ENCODE measurements at places on chromosomes 4 and X.

DNA sequence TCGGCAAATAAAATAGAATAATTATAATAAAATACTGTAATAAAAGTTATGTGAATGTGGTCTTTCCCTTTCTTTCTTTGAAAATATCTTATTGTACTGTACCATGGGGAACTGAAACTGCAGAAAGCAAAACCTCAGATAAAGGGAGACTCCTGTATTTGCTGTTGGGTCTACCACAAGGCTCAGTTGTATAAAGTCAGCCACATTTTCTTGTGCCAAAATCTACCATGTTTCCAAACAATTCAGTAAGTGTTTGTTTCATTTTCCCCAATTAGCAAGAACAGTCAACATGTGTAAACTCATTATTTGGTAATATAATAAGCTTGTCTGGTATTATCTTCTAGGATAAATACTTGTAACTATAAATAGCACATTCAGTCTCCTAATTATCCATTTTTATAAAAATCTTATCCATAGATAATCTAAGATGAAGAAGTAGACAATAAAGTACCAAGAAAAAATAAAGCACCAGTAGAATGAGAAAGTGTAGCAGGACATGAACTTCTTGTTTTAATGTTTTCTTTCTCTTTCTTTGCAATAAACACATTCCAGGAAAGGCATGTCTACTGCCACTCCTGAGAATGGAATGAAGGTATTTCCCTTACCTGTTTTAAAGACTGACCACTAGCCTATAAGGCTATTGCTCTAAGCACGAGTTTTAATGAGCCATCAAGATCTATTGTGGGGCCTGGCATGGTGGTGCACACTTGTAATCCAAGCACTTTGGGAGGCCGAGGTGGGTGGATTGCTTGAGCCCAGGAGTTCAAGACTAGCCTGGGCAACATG lies 15.0 kb upstream of the OTUD4 start:
- no peak for DNase-seq

DNA sequence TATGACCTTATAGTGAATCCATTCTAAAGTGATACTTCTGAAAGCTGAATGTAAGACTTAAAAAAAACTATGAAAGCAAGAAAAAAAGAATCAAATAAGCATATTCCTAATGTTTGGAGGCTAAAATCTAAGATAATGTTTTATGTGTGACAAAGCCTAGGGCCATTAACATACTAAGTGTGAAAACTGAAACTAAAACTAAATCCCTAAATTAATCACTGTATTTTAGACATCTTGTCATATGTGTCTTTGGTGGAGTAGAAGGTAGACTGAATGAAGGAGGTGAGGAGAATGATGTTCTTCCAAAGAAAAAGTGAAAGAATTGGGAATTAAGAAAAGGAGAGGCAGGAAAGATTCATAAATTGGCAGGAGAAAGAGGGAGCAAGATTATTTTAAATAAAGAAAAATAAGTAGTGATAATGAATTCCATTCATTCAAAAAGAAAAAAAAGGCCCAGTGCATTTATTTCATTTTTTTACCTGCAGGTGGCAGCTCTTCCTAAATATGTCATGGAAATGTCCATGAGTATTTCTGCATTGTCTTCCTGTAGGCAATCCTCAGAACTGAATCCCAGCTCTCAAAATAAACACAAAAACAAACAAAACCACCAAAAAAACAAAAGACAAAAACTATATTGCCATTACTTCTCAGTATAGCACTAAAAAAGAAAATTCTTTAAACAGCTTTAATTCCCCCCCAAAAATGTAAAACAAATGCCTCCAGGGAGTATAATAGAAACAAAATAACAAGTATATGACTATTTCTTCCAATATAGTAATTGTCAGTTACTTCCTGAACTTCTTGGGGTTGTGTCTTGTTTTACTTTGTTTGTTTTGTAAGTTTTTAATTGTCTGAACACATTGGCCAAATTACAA lies 17.0 kb upstream of the AP1AR start:
- DNase-seq: no peak

DNA sequence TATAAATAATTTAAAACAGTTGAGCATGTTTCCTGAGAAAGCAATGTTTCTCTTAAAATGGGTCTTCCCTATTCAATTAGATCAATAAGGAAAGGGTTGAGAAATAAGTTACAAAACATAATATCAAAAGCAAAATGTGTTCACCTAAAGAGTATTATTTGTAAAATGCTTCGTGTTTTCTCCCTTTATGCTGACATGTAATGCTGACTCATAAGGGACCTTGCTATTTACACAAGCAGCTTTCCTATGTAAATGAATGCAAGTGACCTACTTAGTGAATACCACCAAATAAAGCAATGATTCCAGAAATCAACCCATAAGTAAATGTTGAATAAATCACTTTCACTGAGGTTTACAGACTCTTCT lies 91.5 kb downstream of the ELOVL6 start:
- no peak for DNase-seq

- DNase-seq: no peak
These were observed 130.3 kb downstream of the GUCY2F start for GRCh38 chrX:109351557-109351956.

GRCh38 chr4:25797136-25797535 lies 65.7 kb downstream of the SEL1L3 start:
- no peak for DNase-seq

- no peak for DNase-seq
These were observed 328.4 kb downstream of the PAPSS1 start for GRCh38 chr4:107391630-107392028.

- DNase-seq: no peak
These were observed 1.4 kb upstream of the CLCN3 start for GRCh38 chr4:169618986-169619385.

DNA sequence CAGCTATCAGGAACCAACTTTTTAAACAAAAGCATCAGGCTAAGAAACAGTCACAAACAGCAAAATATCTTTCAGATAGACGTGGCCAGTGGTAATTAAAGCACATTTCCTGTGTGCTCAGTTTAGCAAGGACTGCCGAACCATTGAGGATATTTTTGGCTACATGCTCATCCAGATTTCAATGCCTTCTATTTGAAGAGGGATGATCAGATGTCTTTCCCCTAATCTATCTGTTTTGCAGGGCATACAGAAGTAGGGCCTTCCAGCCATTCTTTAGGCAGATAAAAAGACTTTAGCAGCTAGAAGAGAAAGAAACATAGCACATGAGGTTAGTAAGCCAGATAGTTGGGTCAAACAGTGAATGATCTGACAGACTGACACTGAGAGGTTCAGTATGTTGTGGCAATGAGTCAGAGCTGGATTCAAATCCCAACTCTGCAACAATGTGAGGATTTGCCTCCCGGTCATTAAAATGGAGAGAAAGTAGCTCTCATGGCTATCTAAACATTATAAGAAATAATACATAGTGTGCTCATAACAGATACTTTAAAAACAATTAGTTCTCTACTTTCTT lies 100.0 kb upstream of the PRKG2 start:
- no peak for DNase-seq

- no peak for DNase-seq
These were observed 23.0 kb downstream of the HTRA3 start for GRCh38 chr4:8292478-8293107.

- DNase-seq: no peak
These were observed 53.0 kb downstream of the SEPTIN11 start for GRCh38 chr4:77002321-77003107.

DNA sequence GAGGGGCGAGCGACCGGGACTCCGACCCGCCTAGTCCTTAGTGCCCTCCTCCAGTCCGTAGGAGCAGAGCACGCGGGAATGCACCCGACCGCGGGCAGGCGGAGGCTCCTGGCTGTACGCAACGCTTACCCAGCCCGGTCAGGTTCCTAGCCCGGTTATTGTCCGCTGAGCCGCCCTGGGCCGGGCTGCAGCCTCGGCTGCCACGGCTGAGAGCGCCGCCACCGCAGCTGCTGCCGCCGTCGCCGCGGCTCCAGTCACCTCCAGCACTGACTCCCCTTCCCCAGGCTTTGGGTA lies at the start of gene AMER1:
TSS of gene AMER1 (minus strand) at position 268 of the 294 bp plus-strand sequence. CDS start 12,422 bp downstream, outside the sequence.
- DNase-seq: no peak

- no peak for DNase-seq
These were observed 7.3 kb downstream of the TAB3 start for GRCh38 chrX:30881797-30882196.

DNA sequence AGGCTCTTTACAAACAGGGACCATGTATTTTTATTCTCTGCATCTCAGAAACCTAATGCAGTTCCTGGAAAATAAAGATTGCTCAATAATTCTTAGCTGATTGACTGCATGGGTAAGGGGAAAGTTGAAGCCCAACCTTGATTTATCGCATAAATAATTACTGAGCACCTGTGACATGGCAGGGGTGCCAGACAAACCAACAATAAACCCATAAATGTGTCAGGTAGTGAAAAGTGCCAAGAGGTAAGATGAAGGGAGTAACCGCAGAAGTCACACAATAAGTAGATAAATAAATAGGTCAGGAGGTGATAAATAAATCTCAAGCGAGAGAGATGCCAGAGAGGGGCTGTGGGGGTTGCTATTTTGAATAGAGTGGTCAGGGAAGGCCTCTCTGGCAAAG lies 20.1 kb upstream of the AP1S2 start:
- DNase-seq: no peak

DNA sequence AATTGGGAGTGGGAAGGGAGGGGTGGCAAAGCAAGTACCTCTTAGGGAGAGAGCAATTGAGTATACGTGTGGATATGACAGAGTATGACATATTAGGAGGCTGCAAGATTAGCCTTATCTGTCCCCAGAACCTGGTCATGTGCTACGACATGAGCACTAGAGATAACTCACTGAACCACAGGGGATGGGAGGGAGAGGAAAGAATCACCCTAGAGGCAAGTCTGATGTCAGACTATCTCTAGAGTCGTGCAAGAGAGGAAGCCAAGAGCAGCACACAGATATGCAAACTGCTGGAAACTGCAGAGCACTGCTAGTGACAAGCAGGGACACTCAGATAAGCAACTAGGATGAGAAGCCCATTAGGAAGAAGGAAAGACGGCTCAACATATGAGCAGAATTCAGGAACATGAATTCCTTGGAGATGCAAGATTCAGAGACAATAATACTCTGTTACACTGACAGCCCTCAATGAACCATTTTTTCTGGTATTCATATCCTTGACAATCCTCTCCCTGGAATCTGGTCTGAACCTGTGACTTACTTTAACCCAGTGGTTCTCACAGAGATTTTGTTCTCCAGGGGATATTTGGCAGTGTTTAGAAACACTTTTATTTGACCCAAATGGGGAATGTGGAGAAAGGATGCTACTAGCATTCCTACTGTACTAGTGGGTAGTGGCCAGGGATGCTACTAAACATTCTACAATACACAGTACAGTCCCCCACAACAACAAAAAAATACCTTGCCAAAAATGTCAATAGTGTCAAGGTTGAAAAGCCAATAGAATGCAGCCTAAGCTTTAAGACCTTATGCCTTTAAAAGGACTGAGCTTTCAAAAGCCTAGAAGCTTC lies 84.0 kb upstream of the BMP2K start:
- no peak for DNase-seq

GRCh38 chr4:152104901-152105357 lies 344.1 kb upstream of the GATB start:
- no peak for DNase-seq

DNA sequence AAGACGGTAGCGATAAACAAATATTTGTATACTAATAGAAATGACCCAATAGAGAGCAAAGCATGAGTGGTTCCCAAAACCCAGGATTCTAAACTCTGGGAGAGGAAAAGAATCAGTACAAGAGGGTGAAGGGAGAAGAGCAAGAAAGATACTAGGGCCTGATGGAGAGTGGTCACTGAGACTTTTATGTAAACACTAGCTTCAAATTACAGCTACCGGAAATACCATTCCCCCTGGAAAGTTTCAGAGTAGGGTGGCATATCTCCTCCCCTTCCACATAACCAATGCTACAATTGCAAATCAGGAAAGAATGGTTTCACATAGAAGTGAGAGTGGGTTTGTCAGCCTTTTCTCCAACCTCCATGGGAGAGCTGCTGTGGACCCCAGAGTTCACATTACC lies 77.1 kb downstream of the EIF4E start:
- no peak for DNase-seq

- DNase-seq: no peak
These were observed 133.5 kb downstream of the FAM47B start for GRCh38 chrX:35076061-35076460.

DNA sequence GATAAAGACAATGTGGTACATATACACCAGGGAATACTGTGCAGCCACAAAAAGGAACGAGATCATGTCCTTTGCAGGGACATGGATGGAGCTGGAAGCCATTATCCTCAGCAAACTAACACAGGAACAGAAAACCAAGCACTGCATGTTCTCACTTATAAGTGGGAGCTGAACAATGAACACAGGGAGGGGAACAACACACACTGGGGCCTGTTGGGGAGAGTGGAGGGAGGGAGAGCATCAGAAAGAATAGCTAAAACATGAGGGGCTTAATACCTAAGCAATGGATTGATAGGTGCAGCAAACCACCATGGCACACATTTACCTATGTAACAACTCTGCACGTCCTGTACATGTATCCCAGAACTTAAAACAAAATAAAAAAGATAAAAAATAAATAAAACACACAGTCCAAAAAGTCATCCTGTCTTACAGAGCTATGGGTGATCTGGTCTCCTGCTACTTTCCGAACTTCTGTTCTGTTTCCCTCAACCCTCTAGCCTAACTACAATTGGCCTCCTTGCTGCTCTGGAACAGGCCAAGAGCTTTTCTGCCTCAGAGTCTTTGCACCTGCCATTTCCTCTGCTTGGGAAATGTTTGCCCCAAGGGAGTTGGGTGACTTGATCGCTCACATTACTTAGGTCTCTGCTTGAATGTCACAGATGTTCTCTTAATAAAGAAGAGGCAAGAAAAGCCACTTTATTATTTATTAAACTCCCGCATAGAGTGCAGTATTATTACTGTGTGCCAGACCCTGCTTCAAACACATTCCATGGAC lies 1.1 kb upstream of the CD38 start:
- DNase-seq: no peak

DNA sequence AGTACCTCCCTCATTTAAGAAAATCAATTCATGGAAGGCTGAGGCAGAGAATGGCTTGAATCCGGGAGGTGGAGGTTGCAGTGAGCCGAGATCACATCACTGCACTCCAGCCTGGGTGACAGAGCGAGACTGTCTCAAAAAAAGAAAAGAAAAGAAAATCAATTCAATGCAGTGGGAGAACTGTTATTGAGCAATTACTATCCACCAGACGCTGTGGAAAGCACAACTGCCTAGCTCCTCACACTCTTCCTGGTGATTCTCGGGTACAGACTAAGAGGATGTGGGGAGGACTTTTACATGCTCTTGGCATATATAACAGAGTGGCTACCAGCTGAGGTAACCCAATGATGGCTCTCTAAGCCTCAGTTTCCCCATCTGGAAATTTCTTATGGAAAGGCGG lies 2.7 kb upstream of the TMSB4X start:
- no peak for DNase-seq

DNA sequence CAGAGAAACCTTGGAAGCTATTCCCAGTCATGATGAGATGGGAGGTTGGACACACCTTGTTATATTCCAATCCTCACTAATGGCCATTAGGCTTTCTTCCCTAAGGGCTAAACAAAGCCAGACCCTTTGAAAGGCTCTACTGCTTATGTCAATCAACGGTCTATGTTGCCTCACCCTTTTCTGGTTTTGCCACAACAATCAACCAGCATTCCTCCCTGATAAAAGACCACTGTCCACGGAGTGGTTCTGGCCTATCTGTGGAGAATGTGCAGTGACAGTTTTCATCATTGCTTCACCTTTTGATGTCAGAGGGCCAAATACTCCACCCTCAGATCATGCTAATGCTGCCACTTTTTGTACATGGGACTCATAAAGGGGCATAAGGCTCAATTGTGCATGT lies 913.4 kb downstream of the RPA4 start:
- DNase-seq: no peak

- no peak for DNase-seq
These were observed 289.5 kb downstream of the USP46 start for GRCh38 chr4:52369649-52370048.
